ENCODE measurements at places on chromosomes 2 and 18. TPM values are rescaled to one million over a fixed set of nuclear protein-coding genes. Genes with fewer than 3 reads are reported as not detected.

DNA sequence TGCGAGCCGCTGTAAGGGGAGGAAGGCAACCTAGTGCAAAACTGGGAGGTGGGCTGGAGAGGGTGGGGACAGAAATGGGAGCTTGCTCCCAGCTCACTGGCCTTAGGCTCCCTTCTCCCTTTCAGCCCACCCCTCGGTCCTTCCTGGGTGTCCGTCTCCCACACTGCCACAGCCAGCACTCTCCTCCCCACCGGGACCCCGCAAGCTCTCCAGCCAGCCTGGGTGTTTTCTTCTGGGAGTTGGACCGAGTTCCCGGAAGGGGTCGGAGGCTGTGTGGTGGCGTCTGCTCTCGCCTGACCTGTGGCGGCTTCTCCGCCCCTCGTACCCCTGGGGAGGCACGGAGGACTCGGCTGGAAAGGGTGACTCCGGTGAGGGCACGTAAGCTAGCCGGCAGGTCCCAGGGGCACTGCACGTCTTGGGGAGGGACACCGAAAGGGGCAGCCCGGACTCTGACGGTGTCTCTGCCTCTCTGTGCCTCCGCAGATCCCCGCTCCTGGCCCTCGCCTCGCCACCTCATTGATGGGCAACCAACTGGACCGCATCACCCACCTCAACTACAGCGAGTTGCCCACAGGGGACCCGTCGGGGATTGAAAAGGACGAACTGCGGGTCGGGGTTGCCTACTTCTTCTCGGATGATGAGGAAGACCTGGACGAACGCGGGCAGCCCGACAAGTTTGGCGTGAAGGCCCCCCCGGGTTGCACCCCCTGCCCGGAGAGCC lies 1.1 kb downstream of the LRATD1 start:
- no peak for DNase-seq

GRCh38 chr2:41735476-41735875 lies 312.3 kb upstream of the PKDCC start:
- DNase-seq: peak; percentile 9

DNA sequence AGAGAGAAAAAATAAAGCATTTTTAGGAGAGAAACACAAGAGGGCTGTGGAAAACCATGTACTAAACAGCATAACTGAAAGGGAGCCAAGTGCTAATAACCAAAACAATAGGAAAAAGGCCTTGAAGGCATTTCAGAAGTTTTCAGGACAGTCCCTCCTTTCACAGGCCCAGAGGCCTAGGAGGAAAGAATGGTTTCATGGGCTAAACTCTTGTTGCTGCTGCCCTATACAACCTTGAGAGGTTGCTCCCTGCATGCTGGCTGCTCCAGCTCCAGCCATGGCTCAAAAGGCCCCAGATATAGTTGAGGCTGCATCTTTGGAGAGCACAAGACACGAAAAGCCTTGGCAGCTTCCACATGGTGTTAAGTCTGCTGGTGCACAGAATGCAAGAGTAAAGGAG lies 267.4 kb upstream of the LRP1B start:
- no peak for DNase-seq

FOXD4L1 gene
- not detected for total RNA-seq

TUBA3E gene
- not detected for total RNA-seq
